ENCODE measurements at places on chromosomes 7 and 10.

- no peak for DNase-seq
Measured at GRCh38 chr10:32930036-32930435, 28.0 kb downstream of the ITGB1 start.

- DNase-seq = peak; percentile 13
Measured at GRCh38 chr7:37765872-37766525, 82.4 kb upstream of the NME8 start.

DNA sequence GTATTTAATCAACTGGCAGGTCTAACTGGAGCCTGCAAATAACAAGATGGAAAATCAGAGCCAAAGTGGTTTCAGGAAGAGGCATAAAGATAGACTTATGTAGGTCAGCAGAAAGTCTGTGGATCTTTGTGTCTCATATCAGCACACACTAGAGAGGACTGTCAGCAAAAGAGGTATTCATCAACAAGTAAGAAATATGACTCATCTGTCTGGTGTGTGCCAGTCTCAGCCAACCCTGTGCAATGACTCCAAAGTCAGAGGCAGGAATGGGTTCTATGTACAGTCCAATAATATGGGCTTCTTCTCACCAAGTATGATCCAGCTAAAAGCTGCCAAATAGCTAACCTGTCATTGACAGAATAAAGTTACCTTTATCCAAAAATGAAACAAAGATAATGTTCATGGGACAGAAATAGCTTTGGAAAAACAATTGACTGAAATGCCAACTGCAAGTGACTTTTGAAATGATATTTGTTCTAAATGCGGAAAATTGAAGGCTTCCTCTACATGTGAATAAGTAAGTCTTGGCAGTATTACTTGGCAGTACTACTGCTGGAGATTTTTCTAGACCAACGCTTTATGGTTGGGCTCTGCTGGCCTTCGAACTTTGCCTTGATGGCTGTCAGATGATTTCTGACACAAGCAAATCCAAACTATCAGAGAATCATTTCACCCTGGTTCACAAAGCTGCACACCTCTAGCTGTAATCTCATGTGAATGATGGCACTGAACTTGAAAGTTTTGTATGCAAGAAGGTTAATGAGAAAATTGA lies 272.3 kb upstream of the SEMA3C start:
- DNase-seq = no peak

- DNase-seq = no peak
Measured at GRCh38 chr10:29377333-29377961, 88.6 kb downstream of the LYZL1 start.

DNA sequence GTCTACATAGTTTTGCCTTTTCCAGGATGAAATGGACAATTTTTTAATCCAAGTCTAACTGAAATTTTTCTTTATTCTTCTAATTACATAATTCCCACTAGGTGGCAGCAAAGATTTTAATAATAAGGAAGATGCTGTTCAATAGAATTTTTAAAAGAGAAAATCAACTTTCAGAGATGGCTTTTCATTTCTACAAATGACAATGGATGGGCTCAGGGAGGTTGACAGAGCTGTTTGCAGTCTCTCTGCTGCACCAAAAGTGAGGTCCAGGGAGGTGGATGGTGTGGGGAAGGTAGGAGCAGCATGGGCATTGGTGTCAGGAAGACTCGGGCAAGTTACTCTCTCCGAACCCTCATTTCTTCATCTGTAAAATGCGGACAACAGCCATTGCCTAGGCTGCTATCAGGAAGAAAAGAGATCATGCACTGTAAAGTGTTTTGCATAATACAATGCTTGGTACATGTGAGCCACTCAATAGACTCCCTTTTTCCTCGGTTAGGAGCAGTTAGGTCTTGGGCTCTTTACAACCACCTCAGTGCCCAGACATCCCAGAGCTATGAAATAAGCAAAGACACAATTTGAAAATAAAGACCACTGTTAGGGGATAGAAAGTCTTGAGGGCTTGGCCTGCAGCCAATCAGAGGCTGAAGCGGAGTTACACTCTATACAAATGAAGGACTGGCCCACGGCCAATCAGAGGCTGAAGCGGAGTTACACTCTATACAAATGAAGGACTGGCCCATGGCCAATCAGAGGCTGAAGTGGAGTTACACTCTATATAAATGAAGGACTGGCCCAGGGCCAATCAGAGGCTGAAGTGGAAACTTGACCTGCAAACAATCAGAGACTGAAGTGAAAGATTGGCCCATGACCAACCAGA lies 107.1 kb downstream of the ABLIM1 start:
- DNase-seq = no peak

DNA sequence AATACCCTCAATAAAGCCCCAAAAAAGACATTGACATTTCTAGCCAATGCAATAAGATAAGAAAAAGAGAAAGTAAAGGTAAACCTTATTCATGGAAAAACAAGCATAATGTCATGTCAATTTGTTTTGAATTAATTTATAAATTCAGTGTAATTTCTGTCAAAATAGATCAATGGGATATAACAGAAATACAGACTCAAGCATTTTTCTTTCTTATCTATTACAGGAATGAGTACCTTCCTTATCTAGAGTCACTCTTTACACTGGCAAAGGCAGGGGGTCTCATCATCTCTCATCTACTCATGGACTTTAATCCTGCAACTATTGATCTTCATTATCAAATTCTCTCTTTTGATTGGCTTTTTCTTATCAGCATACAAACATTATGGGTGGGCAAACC lies 127.1 kb upstream of the SHH start:
- no peak for DNase-seq

GRCh38 chr10:30219971-30220751 lies 128.9 kb downstream of the MTPAP start:
- DNase-seq = no peak

DNA sequence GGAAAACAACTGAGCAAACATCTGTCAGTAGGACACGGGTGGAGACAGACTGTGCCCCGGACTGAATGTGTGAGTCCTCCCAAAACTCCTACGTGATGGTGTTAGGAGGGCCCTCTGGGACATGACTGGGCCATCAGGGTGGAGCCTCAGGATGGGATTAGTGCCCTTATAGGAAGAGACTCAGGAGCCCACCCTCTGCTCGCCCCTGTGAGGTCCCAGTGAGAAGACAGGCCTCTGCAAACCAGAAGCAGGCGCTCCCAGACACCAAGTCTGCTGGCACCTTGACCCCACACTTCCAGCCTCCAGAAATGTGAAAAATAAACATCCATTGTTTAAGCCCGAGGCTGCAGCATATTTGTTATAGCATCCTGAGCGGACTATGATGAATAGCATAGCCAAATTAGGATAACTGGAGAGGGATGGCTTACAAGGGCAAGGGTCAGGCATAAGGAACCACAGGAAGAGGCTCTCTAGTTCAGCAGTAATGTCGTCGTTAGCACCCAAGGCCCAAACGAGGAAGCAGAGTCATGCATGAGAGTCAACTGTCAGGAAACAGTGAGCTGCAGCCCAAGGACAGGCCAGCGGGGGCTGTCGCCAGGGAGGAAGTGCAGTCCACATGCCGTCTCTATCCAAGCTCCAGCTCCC lies 50.6 kb downstream of the PTPRN2 start:
- DNase-seq = no peak

DNA sequence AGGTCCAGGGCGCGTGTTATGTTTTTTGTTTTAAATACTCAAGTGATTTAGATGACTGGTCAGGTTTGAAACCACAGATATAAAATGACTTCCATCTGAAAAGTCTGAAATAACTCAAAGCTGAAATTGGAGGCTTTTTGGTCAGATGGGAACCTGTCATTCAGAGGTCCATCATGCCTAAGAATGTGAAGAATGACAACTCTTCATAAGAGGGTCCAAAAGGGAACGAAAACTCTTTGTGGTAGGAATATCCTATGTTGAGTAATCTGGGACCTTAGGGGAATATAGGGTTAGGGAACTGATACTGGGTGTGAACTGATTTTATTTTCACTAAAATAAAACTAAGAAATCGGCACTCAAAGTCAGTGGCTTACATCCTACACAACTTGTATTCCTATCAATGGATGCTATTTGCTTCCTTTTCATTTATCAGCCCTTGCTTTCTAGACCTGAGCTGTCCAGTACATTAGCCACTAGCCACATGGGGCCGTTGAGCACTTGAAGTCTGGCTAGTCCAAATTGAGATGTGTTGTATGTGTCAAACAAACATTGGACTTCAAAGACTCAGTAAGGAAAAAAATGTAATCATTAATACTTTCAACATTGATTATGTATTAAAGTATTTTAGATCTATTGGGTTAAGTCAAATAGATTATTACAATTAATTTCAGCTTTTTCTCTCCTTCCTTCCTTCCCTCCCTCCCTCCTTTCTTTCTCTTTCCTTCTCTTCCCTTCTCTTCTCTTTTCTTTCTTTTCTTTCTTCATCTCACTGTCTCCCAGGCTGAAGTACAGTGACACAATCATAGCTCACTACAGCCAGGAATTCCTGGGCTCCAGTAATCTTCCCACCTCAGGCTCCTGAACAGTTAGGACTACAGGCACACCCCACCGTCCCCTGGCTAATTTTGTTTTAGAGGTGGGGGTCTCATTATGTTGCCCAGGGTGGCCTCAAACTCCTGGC lies 56.5 kb upstream of the KDM7A start:
- no peak for DNase-seq

DNA sequence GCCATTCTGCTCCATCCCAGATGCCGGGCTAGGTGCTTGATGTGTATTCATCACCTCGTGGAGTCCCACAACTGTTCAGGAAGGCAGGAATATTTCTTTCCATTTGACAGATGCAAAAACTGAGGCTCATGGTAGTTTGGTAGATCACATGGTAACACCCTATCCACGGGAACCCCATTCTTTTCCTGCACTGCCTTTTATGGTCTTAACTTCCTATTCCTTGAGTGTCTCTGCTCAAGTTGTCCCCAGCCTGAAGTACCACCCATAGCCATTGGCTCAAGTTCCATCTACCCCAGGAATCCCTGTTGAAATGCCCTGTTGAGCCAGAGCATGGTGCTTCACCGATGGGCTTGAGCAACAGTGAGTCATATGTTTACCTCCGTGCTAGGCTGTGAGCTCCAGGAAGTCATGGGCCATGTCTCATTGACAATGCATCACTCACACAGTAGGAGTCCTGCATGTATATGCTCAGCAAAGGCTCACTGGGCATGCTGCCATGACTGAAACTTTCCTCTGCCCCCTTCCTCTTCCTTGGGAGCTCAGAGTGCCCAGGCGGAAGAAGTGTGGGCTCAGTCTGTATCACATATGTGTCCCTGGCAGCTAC lies 71.7 kb upstream of the ADAM12 start:
- no peak for DNase-seq

GRCh38 chr7:139018910-139019309 lies 16.9 kb downstream of the ZC3HAV1L start:
- DNase-seq = no peak

DNA sequence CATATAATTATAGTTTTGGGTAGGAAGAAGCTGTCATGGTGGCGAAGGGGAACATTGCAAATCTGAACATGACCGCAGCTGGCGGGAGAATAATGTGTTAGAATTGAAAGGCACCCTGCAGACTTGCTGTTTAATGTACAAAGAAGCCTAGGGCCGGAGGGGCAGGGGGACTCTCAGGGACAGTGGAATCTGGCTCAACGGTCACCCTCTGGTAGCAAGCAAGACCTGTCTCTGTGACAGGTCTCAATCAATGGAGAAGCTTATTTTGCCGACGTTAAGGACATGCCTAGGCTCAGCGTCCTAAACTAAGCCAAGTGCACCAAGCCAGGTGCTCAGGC lies 177.3 kb downstream of the NSUN6 start:
- DNase-seq = no peak

Data from GM19239 (cell line).